ENCODE measurements at places on chromosomes 4 and X.

- no peak for DNase-seq
Measured at GRCh38 chr4:166662266-166662843, 571.9 kb downstream of the SPOCK3 start.

DNA sequence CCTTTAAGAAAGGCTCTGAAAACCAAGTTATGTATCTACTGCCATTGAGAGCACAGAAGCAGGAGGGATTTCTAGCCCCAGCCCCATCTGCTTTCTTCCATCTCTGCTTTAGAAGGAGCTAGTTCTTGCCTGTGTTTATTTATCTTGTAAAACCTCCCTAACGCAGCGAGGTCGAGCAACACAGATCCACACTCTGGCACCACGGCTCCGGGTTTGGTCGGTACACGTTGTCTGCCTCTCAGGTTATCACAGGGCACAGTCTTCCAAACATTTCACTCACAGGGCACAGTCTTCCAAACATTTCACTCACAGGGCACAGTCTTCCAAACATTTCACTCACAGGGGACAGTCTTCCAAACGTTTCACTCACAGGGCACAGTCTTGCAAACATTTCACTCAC, 69.7 kb upstream of the TLR3 start:
- no peak for DNase-seq

DNA sequence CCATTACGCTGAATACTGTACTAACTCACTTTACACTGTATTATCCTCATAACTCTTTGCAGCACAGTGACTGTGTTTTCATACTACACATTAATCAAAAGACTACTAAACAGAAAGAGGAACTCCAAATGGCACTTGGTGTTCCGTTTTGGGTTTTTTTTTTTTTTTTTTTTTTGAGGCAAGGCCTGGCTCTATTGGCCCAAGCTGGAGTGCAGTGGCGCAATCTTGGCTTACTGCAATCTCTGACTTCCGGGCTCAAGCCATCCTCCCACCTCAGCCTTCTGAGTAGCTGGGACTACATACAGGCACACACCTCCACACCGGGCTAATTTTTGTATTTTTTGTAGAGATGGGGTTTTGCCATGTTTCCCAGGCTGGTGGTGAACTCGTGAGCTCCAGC, 10.7 kb downstream of the KLHL8 start:
- no peak for DNase-seq

DNA sequence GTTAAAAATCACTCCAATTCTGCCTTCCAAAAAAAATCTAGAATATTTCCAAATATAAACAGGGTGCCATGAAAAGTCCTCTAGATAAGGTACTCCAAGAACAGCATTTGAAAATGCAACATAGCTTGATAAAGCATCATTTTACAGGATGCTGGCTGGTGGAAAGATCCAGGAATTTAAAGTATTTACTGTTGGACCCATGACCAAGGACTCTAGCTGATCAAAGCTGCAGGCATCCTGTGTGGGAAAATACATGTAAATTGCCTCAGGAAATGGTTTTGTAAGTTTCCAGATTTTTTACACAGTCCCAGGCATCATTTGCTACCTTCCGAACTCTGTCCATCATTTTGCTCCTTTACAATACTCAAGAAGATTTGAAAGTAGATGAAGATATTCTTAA, 164.4 kb downstream of the GRIA3 start:
- DNase-seq, result no peak

GRCh38 chrX:147173594-147173993, 359.1 kb upstream of the CXorf51A start:
- no peak for DNase-seq

DNA sequence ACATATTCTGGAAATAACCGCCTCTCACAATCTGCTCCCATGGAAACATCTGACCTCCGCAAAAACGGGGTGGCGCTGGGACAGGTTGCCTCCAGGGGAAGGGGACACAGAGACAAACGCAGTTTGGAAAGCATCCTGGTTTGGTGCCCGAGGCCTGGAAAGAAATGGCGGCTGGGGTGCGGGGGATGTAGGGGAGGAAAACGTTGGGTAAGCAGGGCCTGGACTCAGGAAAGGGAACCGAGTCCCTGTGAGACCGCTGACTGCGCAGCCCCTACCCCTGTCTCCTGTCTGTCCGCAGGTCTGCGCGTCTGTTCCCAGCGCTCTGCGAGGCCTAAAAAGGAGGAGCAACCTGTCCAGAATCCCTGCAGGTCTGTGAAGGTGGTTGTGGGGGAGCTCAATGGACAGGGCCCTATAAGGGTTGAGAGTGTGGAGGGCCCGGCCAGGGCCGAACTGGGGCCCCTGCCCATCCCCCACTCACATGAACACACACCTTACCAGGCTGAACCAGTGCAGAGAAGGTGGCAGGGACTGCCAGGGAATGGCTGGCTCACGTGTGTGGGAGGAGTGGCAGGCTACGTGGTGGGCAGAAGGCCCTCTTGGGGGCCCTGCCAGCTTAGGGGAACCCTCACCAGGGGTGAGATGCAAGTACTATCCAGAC, 672 bp downstream of the TCEAL3 start:
- DNase-seq, result no peak

GRCh38 chr4:124429746-124430250, 282.7 kb downstream of the ANKRD50 start:
- DNase-seq, result no peak

DNA sequence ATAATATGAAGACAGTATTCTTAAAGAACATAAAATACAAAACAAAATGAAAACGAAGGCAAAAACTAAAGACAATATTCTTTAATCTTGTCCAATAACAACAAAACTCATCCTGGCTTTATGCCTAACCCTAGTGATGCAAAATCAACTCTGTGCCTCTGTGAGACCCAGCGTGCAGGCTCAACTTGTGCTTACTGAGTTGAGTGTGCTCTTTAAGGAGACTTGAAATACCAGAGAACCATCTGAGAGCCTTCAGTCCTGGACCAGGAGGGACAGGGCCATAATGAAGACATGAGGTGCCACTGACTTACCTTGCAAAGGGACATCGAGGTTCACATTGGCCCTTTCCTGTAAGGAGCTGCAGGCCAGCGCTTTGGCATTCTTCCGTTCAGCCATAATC, 77.1 kb downstream of the NSUN7 start:
- no peak for DNase-seq

DNA sequence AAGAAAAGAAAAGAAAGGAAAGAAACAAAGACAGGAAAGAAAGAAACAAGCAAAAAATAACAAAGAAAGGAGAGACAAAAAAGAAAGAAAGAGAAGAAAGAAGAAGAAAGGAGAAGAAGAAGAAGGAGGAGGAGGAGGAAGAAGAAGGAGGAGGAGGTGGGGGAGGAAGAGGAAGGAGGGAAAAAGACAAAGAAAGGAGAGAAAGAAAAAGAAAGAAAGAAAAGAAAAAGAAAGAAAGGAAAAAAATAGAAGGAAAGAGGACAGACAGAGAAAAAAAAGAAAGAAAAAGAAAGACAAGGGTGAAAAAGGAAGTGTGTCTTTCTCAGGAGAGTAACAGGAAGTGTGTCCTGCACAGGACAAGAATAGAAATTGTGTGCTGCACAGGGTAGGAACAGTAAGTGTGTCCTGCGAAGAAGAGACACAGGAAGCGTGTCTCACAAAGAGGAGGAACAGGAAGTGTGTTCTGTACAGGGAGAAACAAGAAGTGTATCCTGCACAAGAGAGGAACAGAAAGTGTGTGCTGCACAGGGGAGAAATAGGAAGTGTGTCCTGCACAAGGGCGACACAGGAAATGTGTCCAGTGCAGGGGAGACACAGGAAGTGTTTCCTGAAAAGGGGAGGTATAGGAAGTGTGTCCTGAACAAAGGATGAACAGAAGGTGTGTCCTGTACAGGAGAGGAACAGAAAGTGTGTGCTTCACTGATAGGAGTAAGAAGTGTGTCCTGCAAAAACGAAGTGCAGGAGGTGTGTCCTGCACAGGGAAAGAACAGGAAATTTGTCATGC, 101.2 kb downstream of the ARSF start:
- no peak for DNase-seq

GRCh38 chrX:130714135-130714534, 188.9 kb downstream of the ENOX2 start:
- DNase-seq, result no peak

- no peak for DNase-seq
Measured at GRCh38 chr4:102268355-102268754, 76.9 kb downstream of the SLC39A8 start.

DNA sequence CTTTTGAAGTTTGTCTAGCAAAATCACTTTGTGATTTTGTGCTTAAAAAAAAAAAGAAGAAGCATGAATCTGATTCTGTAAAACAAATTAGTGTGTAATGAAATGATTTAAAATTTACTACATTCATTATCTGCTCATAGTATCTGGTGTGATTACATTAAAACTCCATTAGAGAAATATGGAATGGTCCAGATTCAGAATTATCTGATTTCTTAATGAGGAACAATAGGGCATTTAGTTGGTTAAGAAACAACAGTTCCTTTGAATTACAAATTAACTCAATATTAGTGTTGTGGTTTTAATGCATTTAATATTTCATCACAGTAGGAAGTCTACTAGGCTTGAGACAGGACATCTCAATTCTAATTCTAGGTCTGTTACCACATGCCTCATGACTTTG, 57.9 kb upstream of the PDHA1 start:
- no peak for DNase-seq

- no peak for DNase-seq
Measured at GRCh38 chr4:162837241-162837640, 329.4 kb downstream of the NAF1 start.

DNA sequence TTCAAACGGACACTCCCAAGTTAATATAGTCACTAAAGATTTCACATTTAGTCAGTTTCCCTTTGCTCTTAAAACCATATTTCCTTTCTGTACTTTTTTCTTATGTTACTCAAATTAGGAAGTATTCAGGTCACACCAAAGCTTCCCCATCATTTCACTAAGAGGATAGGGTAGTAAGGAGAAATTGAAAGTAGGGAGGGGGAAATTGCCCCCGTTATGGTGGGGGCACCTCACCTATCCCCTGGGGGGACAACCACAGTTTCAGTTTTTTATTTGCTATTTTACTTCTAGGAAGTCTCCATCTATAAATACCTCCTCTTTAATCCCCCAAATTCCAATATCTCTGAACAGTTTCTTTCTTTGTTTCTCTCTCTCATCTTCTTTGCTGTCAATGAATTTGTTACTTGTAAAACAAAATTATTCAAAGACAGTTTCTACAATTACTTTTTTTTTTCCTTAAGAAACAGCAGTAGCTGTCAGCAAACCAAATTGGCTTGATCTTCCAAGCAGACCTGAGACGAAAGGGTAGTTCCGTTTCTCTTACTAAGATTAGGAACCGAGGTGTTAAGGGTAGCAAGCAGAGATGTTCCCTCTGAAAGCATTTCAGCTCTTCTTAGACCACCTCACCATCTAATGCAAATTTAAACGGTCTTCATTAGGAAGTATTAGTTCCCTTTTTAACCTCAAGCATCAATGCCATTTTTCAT, 160.2 kb upstream of the KLF3 start:
- DNase-seq, result no peak

DNA sequence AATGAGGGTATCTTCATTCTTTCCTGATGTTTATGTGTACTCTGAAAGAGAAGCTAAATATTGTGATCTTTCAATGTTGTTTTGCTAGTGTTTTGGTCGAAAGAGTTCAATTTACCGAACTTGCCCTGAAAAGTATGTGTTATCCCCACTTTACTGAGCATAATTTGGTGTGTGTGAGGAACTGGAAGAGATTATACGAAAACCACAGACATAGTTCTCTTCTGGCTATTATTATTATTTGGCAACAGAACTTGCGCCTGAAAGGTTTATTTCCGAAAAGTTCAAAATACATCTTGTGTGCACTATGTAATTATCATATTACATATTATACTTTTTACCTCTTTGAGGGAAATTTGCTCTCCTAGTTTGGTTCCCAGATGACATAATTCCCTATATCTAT, 232.5 kb upstream of the INTU start:
- DNase-seq, result no peak

DNA sequence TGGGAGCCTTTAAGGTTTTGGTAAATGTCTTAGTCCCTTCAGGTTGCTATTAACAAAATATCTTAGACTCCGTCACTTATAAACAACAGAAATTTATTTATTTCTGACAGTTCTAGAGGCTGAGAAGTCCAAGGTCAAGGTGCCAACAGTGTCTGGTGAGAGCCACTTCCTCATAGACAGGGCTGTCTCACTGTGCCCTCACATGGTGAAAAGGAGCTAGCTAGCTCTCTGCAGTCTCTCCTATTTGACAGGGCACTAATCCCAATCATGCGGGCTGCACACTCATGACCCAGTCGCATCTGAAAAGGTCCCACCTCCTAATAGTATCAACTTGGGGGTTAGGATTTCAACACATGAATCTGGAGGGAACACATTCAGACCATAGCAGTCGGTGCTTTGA, 63.4 kb upstream of the KLF3 start:
- DNase-seq, result no peak

DNA sequence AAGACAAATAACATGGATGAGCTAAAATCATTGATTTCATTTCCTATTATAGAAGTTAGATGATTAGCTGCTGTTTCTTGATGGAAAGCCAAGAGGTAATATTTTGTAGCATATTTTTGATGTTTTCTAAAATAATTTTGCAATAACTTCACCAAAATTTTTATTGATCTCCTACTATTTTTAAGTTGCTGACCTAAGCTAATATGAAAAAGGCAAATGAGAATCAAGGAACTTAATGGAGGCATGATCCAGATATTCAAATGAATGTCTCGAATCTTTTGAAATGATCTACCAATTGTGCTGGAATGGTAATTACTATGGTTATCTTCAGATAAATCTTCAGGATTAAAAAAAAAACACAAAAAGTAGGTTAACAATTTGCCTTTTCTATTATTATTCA, 1591.4 kb upstream of the PCDH7 start:
- no peak for DNase-seq

DNA sequence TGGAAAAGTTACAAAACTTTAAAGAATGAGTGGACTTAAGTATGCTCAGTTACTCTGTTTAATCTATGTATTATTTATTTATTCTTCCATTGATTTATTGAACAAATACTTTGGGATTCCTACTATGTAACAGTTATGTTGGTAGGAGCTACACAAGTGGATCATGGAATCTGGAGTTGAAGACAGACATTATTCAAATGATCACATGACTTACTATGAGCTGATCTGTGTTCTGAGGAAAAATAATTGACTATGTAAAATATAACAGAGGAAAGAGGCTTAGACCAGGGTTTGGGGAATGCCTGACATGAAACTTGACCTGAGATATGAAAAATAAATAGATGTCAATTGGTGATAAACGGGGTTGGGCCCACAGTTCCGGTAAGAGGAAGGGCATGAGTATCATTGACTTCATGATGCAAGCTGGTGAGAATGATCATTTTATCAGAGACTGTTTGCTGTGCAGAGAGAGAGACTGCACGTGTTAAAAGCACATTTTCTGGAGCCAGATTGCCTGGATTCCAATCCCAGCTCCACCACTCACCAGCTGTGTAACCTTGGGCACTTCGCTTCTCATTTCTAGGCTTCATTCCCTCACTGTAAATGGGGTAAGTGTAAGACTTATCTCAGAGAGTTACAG, 179.0 kb downstream of the SPCS3 start:
- DNase-seq, result peak; percentile 8
